ENCODE measurements at places on chromosomes 6 and 20.

GRCh38 chr6:6319952-6320811 is at the start of gene F13A1:
Gene F13A1 (minus strand): TSS chr6:6320662. CDS start chr6:6318664, 1,998 bp downstream.
- no peak for DNase-seq

DNA sequence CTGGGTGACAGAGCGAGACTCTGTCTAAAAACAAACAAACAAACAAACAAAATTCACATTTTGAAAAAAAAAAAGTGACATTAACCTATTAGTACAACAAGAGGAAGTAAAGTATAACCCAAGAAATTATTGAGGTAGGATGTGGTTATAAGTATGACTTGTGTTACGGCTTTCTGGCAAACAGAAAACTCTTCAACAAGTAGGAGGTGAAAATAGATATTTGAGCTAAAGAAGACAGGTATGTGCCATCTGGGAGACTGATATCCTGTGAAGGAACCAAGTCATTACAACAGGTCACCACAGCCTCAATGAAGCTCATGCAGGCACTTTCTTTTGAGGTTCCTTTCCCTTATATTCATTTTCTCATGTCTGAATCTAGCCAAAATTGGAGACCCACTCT is 28.8 kb downstream of the TLDC2 start:
- no peak for DNase-seq

- DNase-seq: peak; percentile 54
These were observed 14.5 kb upstream of the WFDC12 start for GRCh38 chr20:45138561-45139300.

GRCh38 chr6:21049572-21049971 is 515.3 kb downstream of the CDKAL1 start:
- DNase-seq: no peak

DNA sequence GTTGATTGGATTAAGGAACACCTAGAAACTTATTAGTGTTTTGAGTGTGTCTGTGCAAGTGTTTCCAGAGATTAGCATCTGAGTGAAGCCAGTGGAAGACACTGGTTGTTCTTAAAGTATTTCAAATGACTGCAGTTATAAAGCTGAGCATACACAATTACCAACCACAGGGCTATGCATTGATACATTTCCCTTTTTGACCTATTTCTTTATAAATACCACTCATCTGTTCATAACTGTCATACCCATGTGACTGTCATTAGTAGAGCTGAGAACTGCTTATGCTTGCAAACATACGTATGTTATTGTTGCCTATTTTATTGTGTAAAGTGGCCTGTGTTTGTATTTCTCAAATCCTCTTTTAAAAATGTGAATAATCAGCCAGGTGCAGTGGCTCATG is 15.3 kb upstream of the ZC3H12D start:
- no peak for DNase-seq

DNA sequence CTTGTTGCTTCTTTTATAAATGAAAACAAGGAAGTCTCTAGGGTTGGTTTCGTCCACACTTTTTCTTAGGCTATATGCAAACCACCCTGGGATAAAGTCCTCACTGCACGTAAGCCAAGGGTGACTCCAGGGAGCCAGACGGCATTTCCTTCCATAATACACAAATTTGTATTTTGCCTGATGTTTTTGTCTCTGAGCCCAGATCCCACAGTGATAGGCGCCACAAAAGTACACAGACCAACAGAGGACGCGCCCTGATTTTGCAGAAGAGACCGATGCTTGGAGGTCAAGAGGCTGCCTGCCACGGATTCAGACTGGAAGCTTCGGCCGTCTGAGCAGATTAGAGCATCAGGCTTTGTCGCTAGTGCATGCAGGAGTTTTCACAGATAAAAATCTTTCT is 22.8 kb downstream of the FOXQ1 start:
- no peak for DNase-seq

- DNase-seq: no peak
These were observed 11.9 kb upstream of the TMEM170B start for GRCh38 chr6:11525468-11526155.

- no peak for DNase-seq
These were observed 87.2 kb downstream of the PDE7B start for GRCh38 chr6:135938576-135939207.

GRCh38 chr20:54431156-54431944 is 44.0 kb upstream of the DOK5 start:
- DNase-seq: peak; percentile 73

- no peak for DNase-seq
These were observed at the start of gene THBD for GRCh38 chr20:23049201-23050075. Gene THBD (minus strand): TSS chr20:23049672. CDS start chr20:23049504, 168 bp downstream.

DNA sequence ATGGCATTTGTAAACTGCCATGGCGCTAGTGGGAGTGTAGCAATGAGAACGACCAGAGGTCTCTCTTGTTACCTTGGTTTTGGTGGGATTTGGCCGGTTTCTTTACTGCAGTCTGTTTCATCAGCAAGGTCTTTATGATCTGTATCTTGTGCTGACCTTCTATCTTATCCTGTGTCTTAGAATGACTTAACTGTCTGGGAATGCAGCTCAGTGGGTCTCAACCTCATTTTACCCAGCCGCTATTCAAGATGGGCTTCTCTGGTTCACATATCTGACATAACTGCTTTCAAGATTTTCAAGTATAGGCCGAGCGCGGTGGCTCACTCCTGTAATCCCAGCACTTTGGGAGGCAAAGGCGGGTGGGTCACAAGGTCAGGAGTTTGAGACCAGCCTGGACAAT is 1.9 kb upstream of the SFT2D1 start:
- DNase-seq: no peak

- DNase-seq: no peak
These were observed 5.2 kb downstream of the FRK start for GRCh38 chr6:116055513-116055912.

GRCh38 chr20:62780204-62780603 is 16.1 kb upstream of the MRGBP start:
- peak; percentile 35 for DNase-seq

DNA sequence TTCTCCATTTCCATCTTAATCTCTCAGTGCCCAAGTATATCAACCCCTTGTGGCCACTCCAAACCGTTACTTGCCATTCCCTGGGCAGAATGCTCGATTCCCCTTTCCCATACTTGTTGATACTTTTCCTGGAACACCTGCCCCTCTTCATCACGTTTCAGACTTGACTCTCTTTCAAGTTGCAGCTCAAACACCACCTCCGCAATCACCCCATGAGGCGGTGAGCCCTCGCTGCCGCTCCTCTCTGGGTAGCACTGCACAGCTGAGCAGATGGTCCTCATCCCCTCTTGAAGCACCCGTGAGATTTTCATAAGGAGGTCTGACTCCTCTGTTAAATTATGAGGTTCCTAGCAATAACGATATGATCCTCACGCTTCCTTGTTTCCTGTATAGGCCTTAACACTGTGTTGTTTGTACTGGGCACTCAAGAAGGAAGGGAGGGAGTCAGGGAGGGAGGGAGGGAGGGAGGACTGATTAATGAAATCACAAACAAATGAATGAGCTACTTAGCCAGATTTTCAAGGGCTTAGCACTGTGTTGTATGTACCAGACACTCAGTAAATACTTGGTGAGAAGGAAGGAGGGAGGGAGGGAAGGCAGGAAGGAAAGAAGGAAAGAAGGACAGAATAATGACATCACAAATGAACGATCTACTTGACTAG is 8.0 kb upstream of the UQCC2 start:
- peak; percentile 42 for DNase-seq

DNA sequence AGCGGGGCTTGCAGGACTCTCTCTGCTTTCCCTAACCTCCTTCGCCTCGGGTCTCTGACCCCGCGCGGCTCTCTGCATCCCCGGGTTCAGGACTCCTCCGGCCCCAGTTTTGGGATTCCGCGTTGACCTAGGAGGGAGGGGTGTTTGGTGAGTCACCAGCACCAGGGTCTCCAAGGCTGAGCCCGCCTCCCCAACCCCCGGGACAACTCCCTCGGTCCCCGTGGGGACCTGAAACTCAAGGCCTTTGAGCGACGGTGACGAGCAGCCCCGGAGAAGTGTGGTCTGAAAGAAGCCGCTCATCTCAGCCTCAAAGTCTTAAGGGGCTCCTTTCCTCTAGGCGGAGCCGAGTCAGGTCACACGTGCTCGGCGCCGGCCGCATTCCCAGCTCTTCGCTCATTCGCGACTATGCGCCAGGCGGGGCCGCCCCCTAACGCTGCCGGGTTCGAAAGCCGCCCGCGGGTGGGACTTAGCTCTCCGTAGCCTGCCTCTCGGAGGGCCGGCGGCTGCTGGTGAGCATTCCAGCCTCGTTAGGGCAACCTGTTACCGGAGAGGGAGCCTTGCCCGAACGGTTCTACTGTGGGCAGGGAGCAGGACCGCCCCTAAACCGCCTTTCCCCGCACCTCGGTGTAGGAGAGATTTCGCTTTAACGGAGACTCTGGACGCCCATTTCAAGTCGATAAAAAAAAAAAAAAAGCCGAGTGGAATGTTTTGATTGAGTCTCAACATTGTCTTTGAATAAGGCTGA is 3.0 kb upstream of the PRDM13 start:
- peak; percentile 4 for DNase-seq

DNA sequence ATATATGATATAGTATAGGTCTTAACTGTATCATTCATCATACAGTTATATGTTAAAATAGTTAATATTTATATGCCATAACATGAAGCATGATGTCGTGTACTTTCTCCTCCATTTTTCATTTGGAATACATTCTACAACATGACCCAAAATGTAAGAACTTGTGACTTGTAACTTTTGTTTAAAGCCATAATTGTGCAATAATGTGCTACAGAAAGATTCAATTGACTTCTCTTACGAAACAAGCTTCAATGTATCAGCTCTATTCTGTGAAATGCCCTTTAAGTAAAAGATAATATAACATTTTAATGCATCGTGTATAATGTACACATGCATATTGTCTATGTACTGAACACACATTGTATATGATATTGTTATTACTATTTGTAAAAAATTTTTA is 76.7 kb upstream of the FABP7 start:
- DNase-seq: no peak

- no peak for DNase-seq
These were observed 3.8 kb downstream of the IL17A start for GRCh38 chr6:52189974-52190373.

DNA sequence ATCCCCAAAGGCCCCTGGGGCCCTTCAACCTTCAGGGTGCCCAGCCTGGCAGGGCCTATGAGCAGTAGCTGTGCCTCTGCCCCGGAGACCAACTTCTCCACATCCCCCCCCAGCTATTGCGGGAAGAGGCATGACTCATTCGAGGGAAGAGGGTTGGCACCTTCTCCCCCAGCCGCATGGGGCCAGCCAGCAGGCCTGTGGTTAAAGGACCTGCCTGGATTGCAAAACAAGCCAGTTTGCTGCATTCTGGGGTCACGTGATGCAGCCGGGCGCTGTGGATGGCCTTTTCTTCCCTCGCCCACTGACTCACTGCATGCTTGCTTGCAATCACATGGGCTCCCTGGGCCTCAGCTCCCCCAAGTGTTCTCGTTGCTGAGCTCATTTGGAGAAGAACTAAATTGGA is 182.5 kb downstream of the MAFB start:
- no peak for DNase-seq

DNA sequence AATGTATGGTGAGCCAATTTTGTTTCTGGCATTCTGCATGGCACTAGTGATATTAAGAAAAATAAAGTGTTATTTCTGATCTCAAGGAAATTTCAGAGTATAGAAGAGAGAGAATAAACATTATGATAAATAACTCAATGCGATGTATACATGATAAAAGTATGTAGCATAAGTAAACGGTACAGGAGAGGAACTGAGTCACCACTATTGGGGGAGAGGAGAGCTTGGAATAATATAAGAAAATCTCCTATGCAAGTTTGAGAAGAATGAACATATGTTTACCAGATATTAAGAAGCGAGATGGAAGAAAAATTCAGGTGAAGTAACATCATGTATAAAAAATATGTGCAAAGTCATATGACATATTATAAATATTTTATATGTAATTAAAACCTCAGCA is 1230.3 kb upstream of the CITED2 start:
- no peak for DNase-seq

GRCh38 chr6:24207413-24207812 is 81.4 kb downstream of the NRSN1 start:
- DNase-seq: peak; percentile 59

DNA sequence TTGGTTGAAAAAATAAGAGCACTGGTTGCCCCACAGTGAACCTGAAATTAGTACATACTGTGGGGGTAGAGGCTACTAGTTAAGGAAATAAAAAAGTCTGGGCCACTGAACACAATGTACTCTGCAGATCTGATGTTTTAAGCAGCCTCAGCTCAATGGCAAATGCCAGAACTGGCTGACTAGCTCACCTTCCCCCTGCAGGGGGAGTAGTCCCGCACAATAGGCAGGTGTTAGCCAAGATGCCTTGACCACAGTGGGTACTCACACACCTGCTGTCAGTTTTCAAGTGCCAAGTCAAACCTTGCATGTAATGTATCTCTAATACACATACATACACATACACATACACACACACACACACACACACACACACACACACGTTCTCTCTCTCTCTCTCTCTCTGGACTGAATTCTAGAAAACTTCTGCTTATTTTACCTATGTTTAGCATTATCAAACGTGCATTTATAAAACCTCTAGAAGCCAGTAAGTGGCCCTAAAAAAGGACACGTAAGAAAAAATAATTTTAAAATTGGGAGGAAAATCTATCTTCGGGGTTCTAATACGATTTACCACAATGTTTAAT is 36.1 kb downstream of the GMDS start:
- peak; percentile 59 for DNase-seq

DNA sequence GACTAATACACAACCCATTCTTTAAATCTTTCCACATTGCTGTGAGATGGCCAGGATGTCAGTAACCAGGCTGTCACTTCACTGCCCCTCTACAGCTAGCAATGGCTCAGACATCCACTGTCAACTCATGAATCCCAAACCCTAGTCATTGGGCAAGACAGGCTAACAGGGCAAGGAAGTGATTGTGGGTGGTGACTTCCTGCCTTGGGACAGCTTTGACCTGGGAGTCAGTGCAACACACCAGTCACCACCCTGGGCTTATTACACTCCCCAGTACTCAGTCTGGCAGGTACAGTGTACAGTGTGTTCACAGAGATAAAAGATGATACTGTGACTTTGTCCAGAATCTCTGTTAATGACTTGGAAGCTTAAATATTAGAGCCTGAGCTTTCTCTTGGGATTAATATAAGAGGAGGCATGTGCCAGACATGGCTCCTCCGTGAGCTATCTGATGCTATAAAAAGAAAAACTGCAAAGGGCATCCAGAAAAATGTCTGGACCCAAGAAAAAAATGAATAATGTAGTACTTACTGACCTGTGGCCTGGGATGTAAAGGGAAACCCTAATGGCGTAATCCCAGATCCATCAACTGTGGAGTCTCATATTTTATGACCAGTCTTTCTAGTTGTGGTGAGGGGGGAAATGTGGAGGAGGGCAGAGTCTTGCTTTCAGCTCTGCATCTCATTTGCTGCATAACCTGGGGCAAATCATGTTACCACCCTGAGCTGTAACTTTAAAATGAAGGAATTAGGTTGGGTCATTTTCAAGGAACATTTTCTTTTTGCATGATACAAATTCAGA is 244.4 kb downstream of the SLC24A3 start:
- DNase-seq: no peak

GRCh38 chr20:57921676-57922075 is 211.9 kb upstream of the PMEPA1 start:
- peak; percentile 40 for DNase-seq

DNA sequence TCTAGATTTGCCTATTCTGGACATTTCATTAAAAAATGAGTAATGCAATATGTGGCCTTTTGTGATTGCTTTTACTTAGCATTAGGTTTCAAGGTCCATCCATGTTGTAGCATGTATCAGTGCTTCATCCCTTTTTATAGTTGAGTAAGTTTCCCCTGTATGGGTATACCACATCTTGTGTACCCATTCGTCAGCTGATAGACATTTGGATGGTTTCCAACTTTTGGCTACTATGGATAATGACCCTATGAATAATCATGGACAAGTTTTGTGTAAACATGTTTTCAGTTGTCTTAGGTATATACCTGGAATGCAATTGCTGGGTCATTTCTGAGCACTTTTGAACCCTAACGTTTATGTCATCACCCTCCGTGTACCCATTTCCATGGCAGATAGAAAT is 15.4 kb downstream of the METTL24 start:
- no peak for DNase-seq
